Neuronal stem cell (in vitro differentiated cells): ENCODE measurements at places on chromosomes 7 and 10.

GRCh38 chr7:2705371-2706096 is 17.5 kb downstream of the AMZ1 start:
- DNase-seq: no peak

DNA sequence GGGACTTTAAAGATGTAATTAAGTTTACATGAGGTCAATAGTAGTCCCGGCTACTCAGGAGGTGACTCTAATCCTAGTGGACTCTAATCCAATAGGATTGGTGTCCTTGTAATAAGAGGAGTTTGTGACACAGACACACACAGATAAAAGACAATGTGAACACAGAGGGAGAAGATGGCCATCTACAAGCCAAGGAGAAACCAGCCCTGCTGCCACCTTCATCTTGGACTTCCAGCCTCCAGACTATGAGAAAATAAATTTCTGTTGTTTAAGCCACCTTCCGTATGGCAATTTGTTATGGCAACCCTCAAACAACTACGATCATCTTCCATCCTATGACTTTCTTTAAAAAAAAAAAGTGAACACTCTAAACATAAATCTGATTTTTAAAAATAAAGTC is 116.3 kb downstream of the ALOX5 start:
- DNase-seq: no peak

- no peak for DNase-seq
Observed at GRCh38 chr7:36565792-36566356, 158.4 kb downstream of the AOAH start.

DNA sequence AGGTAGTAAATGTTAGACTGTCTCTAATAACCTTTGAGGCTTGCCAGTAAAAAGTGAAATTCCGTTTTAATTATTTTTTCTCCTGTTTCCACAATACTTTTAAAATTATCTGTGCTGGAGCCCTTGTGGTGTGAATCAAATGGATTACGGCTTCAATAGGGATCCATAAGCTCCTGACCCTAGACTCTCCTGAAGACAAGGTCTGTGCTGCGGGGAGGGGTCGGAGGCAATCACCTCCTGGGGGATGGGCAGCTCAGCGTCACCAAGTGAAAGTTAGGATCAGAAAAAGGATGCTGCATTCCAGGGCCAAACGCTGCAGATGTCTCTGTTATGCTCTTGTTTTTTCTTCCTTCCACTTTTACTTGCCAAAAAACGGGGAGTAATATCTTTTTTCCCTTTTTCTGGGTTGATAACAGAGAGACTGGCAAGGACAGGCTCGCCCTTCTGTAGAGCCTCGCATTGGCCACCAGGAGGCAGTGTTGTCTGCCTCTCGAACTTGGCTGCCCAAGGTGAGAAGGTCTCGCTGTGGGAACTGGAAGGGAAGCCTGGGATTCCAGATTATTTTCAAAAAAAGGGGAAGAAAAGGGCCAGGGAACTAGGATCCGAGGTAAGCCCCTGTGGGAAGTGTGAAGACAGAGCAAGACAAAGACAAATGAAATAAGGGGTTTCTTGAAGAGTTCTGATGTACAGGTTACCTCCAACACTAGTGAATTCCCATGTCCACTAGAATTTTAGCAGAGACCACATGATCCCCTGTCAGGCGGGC is 621.9 kb downstream of the ACTR3B start:
- peak; percentile 67 for DNase-seq

DNA sequence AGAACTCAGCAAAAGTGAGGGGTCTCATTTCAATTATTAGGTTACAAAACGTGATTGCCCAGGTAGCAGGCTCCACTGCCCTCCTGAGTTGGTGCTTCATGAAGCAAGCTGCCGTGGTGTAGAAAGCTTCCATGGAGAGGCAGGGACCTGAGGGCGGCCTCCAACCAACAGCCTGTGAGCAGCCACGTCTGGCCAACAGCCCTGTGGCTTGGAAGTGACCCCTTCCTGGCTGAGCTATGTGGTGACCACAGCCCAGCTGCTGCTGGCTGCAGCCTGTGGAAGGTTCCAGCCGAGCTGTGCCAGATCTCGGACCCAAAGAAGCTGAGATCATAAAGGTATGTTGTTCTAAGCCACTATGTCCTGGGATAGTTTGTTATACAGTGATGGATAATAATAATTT is 122.5 kb upstream of the KLF6 start:
- DNase-seq: no peak

DNA sequence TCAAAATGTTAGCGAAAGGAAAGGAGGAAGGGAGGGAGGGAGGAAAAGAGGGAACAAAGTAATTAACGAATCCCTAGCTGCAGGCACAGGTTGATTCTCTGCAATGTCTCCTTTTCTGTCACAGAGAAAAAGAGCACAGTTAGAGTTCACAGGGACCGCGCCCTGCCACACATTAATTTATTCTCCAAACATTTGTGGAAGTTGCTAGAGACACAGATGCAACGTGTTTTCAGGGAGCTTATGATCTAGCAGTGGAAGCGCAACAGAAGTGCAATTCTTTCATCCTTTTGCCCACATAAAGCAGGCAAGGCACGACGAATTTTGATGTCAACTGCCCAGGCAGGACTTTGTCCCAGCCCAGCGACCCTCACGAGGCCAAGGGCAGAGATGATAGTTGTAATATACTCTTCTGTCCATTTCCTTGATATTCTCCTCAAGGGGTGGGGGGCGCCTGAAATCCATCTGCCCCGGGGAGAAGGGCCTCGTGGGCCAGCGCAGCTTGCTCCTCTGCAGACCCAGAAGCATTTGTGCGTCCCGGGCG is 101.7 kb upstream of the ZNF438 start:
- DNase-seq: peak; percentile 20

- peak; percentile 48 for DNase-seq
Observed at GRCh38 chr7:93902777-93903423, 3.5 kb upstream of the GNGT1 start.

- no peak for DNase-seq
Observed at GRCh38 chr7:20439416-20440185, 108.9 kb downstream of the ITGB8 start.

- no peak for DNase-seq
Observed at GRCh38 chr10:121788717-121789116, 139.1 kb downstream of the ATE1 start.

GRCh38 chr7:141990011-141990725 is 5.5 kb upstream of the MGAM start:
- no peak for DNase-seq

GRCh38 chr10:34609287-34609940 is 205.7 kb downstream of the PARD3 start:
- no peak for DNase-seq

GRCh38 chr7:77982926-77983550 is 184.5 kb downstream of the PHTF2 start:
- DNase-seq: no peak

- peak; percentile 86 for DNase-seq
Observed at GRCh38 chr7:13989126-13989948, at the start of gene ETV1. Gene ETV1, minus strand, starts transcription at chr7:13989666. Its CDS starts 614 bp downstream, at chr7:13989052.

GRCh38 chr7:118844748-118845147 is 620.2 kb downstream of the ANKRD7 start:
- no peak for DNase-seq

GRCh38 chr7:99860281-99861127 is 16.3 kb downstream of the OR2AE1 start:
- DNase-seq: no peak

- no peak for DNase-seq
Observed at GRCh38 chr7:112439476-112439875, 10.8 kb upstream of the IFRD1 start.

DNA sequence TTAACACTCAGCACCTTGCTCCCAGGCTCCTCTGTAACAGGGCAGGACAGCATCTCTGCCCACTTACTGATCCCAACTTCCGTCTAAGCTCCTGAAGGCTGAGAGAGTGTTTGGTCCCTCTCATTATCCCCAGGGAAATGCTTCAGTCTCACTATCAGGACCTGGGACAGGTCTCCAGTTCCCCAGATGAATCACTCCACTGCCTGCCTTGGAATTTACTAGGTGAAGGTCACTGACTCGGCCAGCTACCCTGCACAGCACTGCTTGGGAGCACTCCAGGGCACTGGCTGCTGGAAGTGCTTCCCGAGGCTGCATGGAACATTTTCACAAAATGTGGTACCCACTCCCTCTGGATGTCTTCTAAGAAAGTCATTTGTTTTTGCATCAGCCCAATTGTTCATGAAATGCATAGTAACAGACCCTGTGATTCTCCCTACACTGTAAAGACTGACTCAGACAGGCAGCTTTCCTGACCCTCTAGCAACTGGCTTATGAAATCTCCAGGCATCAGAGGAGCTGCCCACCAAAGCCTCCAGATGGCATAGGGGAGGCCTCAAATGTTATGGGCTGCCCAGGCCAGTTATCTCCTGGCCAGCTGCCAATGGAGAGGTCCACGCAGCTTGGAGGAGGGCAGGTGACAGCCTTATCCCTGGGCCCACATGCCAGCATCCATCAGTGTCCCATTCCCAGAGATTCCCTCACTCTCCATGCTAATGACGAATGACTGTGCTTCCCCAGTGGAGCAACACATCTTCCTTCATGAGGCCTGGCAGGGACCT is 89.1 kb downstream of the GFRA1 start:
- no peak for DNase-seq

DNA sequence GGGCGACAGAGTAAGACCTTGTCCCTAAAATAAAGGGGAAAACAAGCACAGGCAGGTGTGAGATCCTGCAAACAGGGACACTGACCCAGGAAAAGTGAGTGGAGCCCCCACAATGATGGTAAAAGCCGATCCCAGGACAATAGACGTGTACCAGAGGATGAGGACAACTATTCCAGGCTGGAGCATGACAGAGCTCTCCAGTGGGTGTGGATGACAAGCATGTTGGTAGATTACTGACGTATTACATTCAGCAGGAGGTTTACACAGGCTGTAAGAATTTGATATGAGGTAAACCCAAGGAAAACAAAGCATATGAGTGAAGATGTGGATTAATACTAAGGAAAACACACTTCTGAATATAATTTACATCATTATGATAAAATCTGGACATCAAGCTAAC is 27.8 kb upstream of the SMURF1 start:
- DNase-seq: no peak

- DNase-seq: no peak
Observed at GRCh38 chr7:100367251-100367620, 6.1 kb upstream of the PILRA start.

DNA sequence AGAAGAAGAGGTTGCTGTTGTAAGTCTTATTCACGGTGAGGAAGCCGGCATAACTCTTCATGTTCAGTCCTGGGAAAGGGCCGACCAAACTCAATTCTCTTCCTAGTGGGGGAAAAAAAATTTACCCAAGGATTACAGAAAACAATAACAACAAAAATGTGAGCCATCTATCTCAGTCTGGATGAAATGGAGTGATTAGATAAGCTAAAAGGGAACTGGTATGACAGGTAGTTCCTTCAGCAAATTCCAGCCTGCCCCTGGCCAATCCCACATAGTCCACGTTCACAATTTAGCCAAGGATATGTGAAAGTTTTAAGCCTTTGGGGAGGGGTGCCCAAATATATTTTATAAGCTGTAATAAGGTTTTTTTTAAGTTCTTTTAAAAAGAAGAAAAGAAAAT is 33.6 kb downstream of the CPVL start:
- no peak for DNase-seq

- DNase-seq: no peak
Observed at GRCh38 chr7:44615149-44615611, 8.8 kb downstream of the OGDH start.

DNA sequence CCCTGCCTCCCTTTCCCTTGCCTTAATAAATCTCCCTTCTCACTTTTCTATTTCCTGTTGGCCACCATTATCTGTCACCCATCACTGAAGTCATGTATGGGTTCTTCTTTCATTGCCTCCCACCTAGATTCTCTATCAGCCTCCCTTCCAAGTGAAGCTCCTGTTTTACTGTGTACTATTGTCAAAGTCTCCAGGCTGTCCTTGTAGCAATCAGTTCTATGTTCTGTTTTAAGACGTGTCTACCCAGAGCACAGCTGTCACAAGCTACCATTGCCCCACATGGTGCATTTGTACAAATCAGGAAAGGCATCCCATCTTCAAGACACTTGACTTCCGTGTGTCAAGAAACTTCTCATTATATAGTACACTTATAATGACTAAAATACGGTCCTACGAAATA is 39.7 kb upstream of the ABCB5 start:
- DNase-seq: no peak

- DNase-seq: no peak
Observed at GRCh38 chr10:119500123-119500795, 42.3 kb downstream of the RGS10 start.

DNA sequence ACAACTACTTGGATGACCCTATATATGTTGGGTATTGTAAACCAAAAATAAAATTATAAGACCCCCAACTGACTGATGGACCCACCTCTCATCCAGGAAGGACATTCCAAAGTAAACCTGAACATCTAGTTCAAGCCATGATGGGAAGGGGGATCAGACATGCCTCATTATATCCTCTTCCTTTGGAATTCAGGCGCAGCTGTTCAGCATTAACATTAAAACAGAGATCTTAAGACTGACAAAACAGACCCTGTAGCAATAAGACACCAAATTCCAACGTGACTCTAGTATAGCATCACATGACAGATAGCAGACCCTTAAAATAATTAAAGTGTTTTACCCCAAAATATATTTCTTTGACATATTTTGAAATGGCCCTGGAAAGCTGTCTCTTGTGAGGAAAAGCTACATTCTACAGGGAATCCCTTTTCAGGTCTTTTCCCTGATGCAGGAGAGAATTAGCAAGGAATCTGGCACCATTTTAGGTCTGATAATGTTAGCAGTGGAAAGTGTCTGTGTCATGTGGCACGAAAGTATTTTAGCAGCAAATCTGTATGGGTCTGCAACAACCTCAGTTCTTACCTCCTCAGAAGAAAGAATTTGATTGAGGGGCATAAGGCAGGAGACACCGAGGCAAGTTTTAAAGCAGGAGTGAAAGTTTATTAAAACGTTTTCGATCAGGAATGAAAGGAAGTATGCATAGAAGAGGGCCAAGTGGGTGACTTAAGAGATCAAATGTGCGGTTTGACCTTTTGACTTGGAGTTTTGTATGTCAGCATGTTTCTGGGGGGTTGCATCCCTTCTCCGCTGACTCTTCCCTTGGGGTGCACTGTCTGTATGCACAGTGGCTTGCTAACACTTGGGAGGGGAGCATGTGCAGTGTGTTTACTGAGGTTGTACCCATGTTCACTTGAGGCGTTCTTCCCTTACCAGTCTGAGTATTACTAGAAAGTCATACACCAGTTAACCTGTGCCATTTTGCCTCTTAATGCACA is 236.6 kb upstream of the PPP1R3A start:
- no peak for DNase-seq

DNA sequence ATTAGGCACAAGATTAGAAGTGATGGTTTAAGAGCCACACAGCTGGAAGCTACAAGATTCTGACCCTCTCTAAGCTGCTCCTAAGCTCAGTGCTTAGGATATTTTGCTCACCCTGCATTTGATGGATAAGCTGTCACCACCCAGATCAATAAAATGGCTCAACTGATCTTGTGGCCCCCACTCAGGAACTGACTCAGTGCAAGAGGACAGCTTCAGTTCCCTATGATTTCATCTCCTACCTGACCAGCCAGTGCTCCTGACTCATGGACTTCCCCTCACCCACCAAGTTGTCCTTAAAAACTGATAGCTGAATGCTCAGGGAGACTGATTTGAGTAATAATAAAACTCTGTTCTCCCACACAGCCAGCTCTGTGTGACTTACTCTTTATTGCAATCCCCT is 833.8 kb downstream of the GRID1 start:
- no peak for DNase-seq
